ENCODE measurements at places on chromosomes 6 and 20.

GRCh38 chr20:50799890-50800550 is 5.2 kb downstream of the BCAS4 start:
- DNase-seq, result no peak

- peak; percentile 10 for DNase-seq
These were observed 406.5 kb upstream of the GJE1 start for GRCh38 chr6:141726248-141726647.

DNA sequence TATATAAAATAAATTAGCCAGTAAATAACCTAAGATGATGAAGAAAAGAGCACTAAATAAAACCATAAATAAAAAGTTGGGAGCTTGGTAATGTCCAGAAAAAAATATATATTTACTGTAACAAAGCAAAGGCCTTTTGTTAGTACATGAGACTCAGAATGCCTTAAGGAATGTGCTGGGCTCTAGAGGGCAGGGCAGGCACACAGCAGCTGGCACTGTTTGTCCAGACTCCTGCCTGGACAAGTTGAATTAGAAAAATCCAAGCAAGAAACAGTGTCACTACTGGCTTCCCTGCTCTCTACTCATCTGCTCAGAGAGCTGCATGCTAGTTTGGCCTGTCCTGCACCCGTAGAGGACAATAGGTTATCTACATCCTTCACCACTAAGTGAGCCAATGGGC is 8.8 kb downstream of the DEFB129 start:
- peak; percentile 27 for DNase-seq

GRCh38 chr20:9508240-9508661 is 6.1 kb upstream of the LAMP5 start:
- DNase-seq, result no peak

GRCh38 chr6:158154816-158155215 is 13.2 kb downstream of the SERAC1 start:
- no peak for DNase-seq

- peak; percentile 23 for DNase-seq
These were observed 1.9 kb downstream of the CALHM5 start for GRCh38 chr6:116513224-116513875.
